ENCODE measurements at places on chromosomes 16 and 17.
A peak's percentile ranks its signal among the peaks of the same experiment; 100 is the strongest.

DNA sequence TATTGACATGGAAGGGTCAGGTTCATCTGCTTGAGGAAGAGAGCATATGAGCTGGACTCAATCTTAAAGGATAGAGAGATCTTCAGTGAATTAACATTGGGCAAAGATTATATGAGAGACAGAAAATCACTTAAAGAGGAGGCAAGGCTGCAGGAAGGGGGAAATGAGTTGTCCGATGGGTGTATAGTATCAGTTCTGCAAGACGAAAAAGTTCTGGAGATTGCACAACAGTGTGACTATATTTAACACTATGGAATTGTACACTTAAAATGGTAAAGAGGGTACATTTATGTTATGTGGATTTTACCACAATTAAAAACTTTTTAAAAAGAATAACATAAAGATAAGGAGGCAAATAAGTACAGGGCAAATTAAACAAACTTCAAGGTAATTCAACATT is 80.7 kb downstream of the HELZ start:
- H3K36me3 ChIP-seq = peaks cover 60% of the 10 kb centered on the region
- H3K4me3 ChIP-seq = no peak overlapping the region
- DNase-seq = no peak
- no peaks in the 10 kb centered on the region for H3K27me3 ChIP-seq

DNA sequence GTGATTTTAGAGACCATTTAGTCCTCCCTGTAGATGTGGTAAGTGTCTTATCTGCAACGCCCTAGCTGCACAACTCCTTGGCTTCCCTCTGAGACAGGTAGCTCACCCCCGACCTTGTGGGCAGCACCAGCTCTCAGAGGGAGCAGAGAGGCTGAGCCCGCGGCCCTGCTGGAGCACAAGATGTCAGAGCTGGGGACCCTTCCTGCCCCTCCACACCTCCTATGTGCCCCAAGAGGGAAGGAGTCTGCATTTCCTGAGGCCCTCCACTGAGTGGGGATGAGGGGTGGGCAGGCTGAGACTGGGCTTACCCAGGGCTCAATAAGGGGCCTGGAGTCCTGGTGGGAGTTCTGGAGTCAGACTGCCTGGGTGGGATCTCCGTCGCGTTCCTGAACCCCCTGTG is 12.2 kb upstream of the ADGRG1 start:
- no peak overlapping the region for H3K27ac ChIP-seq
- no peak overlapping the region for H3K4me3 ChIP-seq
- no peaks in the 10 kb centered on the region for H3K27me3 ChIP-seq

DNA sequence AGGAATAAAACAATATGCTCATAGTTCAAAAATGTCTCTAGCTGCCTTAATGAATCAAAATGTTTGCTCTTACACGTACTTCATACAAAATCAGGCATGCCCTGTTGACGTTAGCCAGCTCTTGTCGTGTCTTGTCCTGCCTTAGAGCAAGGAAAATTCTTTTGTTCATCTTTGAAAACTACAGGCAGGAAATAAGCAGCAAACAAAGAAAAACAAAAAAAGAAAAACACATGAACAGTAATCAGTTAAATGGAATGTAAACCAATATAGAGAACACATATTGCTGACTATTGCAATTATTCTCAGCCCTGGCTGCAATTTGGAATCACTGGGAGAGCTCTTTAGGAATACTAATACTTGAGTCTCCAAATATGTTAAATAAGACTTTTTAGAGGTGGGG is 1.7 kb downstream of the CAPNS2 start:
- no peak overlapping the region for H3K4me3 ChIP-seq
- peaks cover 9% of the 10 kb centered on the region for H3K27me3 ChIP-seq
- H3K4me1 ChIP-seq = no peaks in the 10 kb centered on the region
- H3K27ac ChIP-seq = no peak overlapping the region

GRCh38 chr16:11407047-11407982 is 62.1 kb downstream of the RMI2 start:
- H3K27ac ChIP-seq = no peak overlapping the region
- peaks cover 1% of the 10 kb centered on the region for H3K4me1 ChIP-seq
- peak; percentile 67 for DNase-seq
- H3K36me3 ChIP-seq = no peaks in the 10 kb centered on the region

- no peak overlapping the region for H3K4me3 ChIP-seq
- H3K27me3 ChIP-seq = peaks cover 30% of the 10 kb centered on the region
- H3K4me1 ChIP-seq = peaks cover 8% of the 10 kb centered on the region
- H3K27ac ChIP-seq = no peak overlapping the region
- peaks cover 3% of the 10 kb centered on the region for H3K36me3 ChIP-seq
These were observed 3.7 kb upstream of the ZDHHC1 start for GRCh38 chr16:67419931-67420330.

GRCh38 chr16:55526441-55526840 is 17.6 kb downstream of the LPCAT2 start:
- no peak overlapping the region for H3K4me3 ChIP-seq
- H3K36me3 ChIP-seq = no peaks in the 10 kb centered on the region
- H3K27ac ChIP-seq = no peak overlapping the region
- H3K27me3 ChIP-seq = peaks cover 11% of the 10 kb centered on the region

GRCh38 chr16:50083996-50084395 is 18.2 kb downstream of the HEATR3 start:
- no peaks in the 10 kb centered on the region for H3K27me3 ChIP-seq
- DNase-seq = no peak
- peaks cover 6% of the 10 kb centered on the region for H3K4me1 ChIP-seq
- no peak overlapping the region for H3K27ac ChIP-seq
- no peak overlapping the region for H3K4me3 ChIP-seq

GRCh38 chr17:28334171-28334570 is 1.1 kb downstream of the IFT20 start:
- H3K27ac ChIP-seq = peak overlapping the region; percentile 98
- H3K36me3 ChIP-seq = peaks cover 37% of the 10 kb centered on the region
- peak overlapping the region; percentile 99 for H3K4me3 ChIP-seq

DNA sequence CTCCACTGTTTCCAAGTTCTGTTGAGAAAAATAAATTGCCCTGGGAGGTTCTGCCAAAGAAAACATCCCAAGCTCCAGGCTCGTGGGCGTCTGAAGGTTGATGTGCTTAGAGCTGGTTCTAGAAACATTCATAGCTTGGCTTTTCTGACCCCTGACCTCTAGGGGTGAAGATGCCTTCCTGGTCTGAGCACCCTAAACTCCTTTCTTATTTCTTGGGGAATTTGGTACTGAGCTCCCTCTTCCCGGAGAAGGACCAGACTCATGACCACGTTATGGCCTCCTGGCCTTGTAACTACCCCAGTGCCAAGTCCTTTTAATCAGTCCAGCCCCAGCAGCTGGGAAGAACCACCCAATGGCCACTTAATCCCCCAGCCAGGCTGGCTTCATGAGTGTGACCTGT is 66.4 kb downstream of the MYH11 start:
- no peak for DNase-seq
- no peaks in the 10 kb centered on the region for H3K4me1 ChIP-seq
- H3K36me3 ChIP-seq = peaks cover 3% of the 10 kb centered on the region
- no peak overlapping the region for H3K4me3 ChIP-seq
- no peak overlapping the region for H3K27ac ChIP-seq

- no peak overlapping the region for H3K27ac ChIP-seq
- DNase-seq = no peak
- H3K4me3 ChIP-seq = no peak overlapping the region
- peaks cover 29% of the 10 kb centered on the region for H3K4me1 ChIP-seq
These were observed 6.4 kb downstream of the PDK2 start for GRCh38 chr17:50101346-50102163.

DNA sequence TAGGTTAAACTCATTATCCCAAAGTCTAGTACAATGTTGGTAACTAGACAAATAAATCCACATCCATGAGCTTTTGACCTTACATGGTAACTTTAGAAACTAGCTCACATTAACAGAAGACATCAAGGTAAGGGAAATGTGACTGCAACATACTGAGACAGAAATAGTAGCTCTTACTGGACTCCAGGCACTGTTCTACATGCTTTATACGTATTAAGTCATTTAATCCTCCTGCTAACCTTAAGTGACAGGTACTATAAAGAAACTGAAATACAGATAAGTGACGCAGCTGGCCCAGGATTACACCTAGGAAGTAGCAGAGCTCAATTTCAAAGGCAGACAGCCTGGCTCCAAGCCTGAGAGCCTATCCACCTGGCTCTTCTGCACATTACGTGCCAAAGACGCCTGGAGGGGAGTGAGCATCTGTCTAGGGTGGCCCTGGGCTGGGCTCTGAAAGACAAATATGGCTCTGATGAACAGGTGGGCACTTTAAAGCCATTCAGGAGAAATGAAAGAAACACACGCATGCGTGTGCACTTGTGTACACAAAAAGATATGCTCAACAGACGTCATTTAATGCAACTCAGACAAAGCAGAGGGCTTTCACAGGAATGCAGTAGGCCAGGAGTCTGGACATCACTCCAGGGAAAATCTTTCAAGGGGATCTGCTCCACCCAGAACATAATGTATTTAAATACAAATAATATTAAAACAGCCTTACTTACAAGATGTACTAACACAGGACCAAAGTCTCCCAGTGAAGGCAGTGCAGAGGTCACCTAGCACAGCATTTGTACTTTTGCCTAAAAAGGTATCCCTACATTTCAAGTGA is 4.4 kb downstream of the ZC3H7A start:
- no peaks in the 10 kb centered on the region for H3K27me3 ChIP-seq
- peaks cover 63% of the 10 kb centered on the region for H3K4me1 ChIP-seq
- H3K36me3 ChIP-seq = peaks cover 35% of the 10 kb centered on the region
- DNase-seq = no peak

- H3K27ac ChIP-seq = peak overlapping the region; percentile 31
- peaks cover 39% of the 10 kb centered on the region for H3K4me1 ChIP-seq
- DNase-seq = no peak
- H3K27me3 ChIP-seq = no peaks in the 10 kb centered on the region
- H3K4me3 ChIP-seq = no peak overlapping the region
These were observed 4.8 kb downstream of the SREBF1 start for GRCh38 chr17:17832032-17832363.

- no peak for DNase-seq
- H3K4me3 ChIP-seq = peak overlapping the region; percentile 92
- peaks cover 9% of the 10 kb centered on the region for H3K36me3 ChIP-seq
- H3K27me3 ChIP-seq = no peaks in the 10 kb centered on the region
These were observed 483 bp upstream of the EEF2K start for GRCh38 chr16:22205577-22206012.

DNA sequence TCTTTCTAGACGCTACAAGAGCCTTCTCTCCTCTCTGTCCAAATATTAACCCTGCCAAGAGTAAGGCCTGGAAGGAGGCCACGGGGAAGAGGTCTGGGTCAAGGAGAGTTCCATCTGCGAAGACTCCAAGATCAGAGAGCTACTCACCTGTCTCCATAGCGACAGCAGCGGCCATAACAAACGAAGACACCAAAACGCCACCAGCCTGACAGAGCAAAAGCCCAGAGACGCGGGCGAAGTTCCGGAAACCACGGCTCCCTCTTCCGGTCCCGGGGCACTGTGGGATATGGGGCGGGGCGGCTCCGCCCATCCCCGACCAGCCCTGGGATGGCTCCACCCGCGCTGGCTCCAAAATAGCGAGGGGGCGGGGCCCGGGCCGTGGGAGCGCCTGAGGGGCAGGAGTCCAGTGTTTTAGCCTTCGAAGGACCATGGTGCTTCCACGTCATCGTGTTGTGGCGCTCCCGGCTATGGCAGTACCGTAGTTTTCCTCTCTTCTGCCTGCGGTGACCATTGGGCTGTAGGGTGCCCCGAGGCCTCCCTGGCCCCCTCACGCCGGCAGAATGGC is at the start of the genes C17orf100 and MED31:
Gene C17orf100 (plus strand): TSS at position 409 of the 565 bp plus-strand sequence. CDS start 152 bp downstream, at position 561.
Gene MED31 (minus strand): TSS at position 252 of the 565 bp plus-strand sequence. CDS start 77 bp downstream, at position 175.
- peak within 1 kb of the TSS; percentile 96 for H3K4me3 ChIP-seq
- peaks cover 26% of the 10 kb centered on the region for H3K4me1 ChIP-seq
- peaks cover 22% of the 10 kb centered on the region for H3K36me3 ChIP-seq
- DNase-seq = peak; percentile 92

DNA sequence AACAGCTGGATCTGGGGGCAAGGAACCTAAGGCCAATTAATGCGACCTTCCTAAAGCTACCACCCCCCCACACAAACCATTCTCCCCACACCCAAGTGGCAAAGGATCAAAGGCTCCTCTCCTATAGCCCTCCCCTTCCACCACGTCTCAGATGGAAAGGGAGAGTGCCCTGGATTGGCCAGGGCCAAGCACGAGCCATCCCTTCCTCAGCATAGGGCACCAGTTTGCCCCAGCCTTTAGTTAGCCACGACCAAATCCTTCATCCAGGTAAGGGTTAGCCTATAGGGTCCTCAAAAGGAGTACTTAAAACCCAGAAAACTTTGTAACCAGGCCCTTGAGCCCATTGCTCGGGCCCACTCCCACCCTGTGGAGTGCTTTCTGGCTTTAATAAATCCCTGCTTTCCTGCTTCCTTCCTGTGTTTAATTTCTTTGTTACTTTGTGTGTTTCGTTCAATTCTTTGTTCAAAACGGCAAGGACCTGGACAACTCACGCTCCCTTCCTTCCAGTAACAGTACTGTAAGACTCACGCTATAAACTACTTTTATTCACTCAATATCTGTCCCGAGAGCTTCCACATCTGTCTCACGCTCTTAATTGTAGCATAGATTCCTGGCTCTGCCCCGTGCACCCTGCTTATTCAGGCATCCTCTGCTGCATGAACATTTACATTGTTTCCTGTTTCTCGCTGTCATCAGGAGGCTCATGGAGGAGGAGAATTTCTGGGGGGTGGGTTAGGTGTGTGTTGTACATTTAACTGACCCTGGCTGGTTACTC is 62.3 kb downstream of the TNFRSF13B start:
- H3K4me1 ChIP-seq = no peaks in the 10 kb centered on the region
- H3K4me3 ChIP-seq = no peak overlapping the region
- DNase-seq = no peak
- H3K27me3 ChIP-seq = peaks cover 57% of the 10 kb centered on the region

DNA sequence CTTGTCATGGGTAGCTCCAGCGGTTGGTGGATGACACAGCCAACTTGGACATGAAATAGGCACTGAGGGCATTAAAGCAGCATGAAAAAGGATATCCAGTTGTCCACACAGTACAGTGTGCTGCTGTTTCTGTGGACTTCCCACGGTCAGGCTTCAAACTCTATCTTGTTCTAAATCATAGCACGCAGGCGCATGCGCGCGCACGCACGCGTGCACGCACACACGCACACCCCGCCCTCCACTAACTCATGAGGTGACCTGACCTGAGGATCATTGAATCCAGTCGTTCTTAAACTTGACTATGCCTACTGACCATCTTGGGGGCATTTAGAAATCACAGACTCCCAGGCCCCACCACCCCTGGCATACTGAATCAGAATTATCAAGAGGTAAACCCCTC is 361.4 kb downstream of the CA10 start:
- no peaks in the 10 kb centered on the region for H3K36me3 ChIP-seq
- H3K4me3 ChIP-seq = no peak overlapping the region
- no peak overlapping the region for H3K27ac ChIP-seq
- no peak for DNase-seq

DNA sequence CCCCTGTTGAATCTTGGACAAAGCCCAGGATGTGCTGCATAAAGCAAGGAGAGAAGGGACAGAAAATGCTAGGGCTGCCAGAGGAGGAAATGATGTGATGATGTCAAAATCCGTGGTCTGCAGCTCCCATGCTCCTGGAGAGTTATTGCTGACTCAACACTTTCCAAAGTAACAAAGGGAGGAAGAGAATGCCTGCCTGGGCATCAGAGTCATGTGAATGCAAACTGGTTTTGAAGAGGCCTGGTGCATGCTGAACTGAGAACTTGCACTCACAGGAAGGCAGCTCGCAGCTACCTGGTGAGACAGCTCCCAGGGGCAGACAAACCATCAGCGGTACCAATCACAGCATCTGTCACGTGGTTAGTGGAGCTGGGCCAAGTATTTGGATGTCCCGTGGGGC is 2.8 kb downstream of the MARVELD3 start:
- no peak overlapping the region for H3K27ac ChIP-seq
- H3K4me3 ChIP-seq = no peak overlapping the region
- H3K36me3 ChIP-seq = no peaks in the 10 kb centered on the region
- H3K27me3 ChIP-seq = no peaks in the 10 kb centered on the region
- H3K4me1 ChIP-seq = peaks cover 1% of the 10 kb centered on the region

All from effector memory CD8-positive, alpha-beta T cell (primary cell).